Left hindlimb (tissue), 1 donor: ENCODE measurements at places on chromosomes 6 and 20.

GRCh38 chr6:40755749-40756452 lies 168.7 kb upstream of the LRFN2 start:
- no peak for DNase-seq

DNA sequence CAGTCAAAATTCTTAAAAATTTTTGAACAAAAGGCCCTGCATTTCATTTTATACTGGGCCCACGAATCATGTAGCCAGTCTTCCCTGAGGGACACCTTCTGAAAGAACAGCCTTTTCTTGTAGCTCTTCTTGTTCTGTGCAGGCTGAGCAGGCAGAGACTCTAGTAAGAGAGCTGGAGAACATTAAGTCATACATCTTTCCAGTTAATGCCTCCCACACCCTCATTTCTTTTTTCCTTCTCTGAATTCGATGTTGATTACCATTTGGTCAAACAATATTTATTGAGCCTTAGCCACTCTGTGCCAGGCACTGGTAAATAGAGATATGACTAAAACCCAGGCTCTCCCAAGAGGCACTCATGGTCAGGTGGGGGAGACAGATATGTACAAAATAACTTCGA lies 33.6 kb downstream of the METTL24 start:
- DNase-seq: no peak

- DNase-seq: no peak
Measured at GRCh38 chr20:31476643-31477215, 1.6 kb downstream of the REM1 start.

GRCh38 chr6:169930799-169931198 lies 179.4 kb downstream of the ERMARD start:
- no peak for DNase-seq

- peak; percentile 45 for DNase-seq
Measured at GRCh38 chr6:11917951-11918738, 94.0 kb upstream of the HIVEP1 start.

DNA sequence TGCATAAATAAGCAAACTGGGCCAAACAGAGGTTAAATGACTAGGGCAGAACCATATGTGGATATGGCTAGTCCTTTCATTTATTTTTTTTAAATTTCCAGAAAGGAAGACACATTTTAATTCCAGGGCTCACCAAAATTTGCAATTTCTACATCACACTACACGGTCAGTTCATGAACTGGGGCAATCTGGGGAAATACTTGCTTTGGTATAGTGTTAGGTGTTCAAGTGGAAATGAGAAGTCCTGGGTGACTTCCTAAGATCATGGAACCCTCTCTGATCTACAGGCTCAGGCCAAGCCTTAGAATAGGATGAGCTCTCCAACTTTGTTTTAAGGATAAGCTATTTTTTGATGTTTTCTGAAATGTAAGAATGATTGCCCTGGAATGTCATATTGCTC lies 128.6 kb upstream of the SPACA1 start:
- no peak for DNase-seq

DNA sequence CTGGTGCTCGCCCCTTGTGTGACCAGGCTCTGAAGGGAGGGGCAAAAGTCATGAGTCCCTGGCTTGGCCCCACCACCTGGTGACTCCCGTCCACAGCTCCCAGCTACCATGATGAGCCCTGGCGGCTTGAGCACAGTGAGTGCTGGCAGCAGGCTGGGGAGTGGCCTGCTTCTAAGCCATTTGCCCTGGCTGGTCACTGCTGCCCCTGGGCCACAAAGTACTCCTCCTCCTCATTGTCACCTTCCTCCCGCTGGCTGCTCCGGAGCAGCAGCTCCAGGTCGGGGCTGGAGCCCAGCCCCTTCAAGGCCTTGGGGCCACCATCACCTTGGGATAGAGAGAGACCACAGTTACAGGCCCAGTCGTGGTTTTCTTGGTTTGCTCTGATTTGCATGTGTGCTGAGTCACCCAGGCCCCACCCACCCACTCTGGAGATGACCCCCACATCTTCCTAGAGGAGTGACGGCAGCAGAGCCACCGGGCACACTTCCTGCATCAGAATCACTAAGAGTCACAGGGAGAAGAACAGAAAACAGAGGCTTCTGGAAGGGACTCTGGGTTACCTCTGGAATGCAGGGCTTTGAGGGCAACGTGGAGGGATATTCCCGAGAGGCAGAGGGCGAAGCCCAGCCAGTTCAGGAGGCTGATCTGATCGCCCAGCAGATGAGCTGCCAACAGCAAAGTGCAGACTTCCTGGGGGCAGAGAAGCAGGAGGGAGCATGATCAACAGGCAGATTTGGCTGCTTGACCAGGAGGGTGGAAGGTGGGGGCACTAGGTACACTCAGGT lies 42.1 kb upstream of the CDH22 start:
- peak; percentile 59 for DNase-seq

DNA sequence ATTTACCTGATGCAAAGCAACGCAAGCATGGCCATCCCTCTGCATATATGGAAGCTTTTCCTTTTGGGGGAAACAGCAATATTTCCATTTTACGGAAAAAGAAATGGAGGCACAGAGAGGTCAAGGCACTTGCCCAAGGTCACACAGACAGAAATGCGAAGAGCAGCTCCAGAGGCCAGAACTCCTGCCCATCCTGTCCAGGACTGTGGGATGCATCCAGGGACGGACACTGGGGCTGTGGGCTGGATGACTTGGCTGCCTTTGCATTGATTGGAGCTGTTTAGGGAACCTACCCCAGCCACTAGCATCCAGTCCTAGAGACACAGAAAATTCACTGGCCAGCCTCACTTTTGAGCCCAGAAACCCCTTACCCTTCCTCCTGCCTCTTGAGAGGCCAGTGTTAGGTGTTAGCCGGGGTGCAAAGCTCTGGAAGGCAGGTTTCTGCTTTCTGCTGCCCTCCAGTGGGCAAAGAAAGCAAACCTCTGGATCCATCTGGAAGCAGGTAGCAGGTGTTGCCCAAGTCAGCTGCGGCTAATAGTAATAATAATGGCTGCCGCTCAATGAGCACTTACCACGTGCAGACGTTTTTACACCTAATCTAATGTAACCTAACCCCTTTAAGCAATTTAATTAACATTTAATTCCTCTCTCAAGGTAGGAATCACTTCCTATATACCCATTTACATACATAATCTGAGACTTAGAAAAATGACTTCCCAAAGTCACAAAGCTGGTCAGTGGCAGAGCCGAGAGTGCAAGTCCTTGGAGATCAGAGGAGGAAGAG lies 31.7 kb upstream of the CCN5 start:
- no peak for DNase-seq

DNA sequence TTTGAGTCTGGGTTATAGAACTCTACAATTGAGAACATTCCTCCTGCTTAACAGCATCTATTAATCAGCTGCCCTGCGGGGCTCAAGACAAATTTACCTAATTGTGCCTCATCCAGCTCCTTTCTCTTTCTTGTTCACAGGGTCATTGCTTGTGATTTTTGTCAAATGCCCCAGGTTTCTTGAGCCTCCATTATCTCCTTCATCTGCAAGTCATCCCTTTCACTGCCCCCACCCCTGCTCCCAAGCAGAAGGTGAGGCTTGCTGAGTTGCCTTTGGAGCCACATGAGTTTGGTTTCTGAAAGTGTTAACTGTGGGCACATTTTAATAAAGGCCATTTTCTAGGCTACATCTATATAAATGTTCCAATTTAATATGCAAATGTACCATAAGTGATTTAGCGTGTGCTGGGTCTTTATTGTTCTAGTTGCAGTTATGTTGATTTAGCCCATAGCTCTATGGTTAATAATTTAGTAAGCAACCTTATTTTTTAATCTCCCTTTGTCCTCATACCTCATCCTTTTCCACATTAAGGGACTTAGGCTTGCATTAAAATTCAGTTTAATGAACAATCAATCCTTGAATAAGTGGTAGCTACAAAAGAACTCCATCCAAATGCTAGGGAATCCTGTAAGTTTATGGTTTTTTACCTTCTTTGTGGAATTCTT lies 56.1 kb downstream of the VSTM2L start:
- DNase-seq: no peak

- no peak for DNase-seq
Measured at GRCh38 chr20:58117944-58118343, 110.5 kb downstream of the ANKRD60 start.

GRCh38 chr6:25660512-25660911 lies 8.5 kb downstream of the SCGN start:
- DNase-seq: no peak

DNA sequence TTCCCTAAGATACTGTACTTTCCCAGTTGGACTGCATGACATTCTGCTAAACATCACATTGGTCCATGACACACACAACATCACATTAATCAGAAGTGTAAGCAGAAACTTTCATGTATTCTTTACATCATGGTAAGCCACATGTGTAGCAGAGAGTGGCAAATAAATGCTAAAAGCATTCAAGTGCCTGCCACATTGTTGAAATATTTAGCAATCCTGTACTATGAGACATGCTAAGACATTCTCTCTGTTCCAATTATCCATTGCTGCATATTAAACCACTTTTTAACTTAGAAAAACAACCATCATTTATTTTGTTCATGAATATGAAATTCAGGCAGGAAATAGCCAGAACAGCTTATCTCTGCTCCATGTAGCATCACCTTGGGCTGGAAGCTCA lies 207.7 kb upstream of the GJE1 start:
- no peak for DNase-seq

GRCh38 chr6:5462856-5463255 lies 201.5 kb downstream of the FARS2 start:
- DNase-seq: no peak

DNA sequence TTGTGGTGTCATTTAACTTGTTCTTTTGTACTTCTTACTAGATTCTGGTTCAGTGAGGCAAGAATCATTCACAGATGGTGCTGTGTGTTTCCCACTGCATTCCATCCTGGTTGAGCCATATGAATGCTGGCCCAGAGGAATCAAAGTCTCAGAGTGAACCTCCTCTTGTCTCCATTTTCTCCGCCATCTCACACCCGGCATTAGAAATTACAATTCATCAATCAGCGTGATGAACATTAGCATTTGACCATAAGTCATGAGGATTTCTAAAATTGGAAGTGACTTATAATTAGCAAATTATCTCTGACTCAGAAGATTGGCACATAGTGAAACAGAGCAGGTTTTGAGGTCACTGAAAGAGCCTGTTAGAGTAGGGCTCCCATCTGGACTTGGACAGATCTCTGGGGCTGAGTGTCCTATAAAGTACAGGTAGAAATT lies 25.2 kb downstream of the TNFAIP3 start:
- DNase-seq: no peak

GRCh38 chr6:149923327-149923986 lies 536 bp upstream of the RAET1G start:
- no peak for DNase-seq

DNA sequence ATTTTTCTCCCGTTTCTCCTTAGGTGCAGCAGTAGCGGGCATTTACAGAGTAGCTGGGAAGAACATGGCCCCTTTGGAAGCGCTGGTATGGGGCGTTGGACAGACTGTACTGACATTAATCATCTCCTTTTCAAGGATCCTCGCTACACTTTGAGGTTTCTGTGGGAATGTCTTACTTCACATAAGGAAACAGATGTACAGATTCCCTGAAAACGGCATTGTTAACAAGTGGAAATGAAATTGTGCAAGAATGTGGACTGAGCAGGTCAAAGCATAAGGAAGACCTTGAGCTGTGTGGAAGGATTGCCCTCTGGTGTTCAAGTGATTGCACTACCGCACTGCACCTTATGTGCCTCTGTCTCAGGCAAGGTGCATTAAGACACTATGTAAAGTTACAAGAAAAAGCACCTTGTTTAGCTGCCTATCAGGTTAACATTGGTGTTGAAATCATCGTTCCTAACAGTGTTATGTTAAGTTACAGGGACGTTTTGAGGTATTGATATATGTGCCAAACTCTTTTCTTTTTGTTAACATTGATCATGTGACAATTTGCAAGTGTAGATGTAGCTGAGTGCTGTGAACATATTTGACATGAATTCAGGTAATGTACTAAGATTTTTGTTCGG lies 38.0 kb downstream of the TMEM170B start:
- DNase-seq: peak; percentile 48

- no peak for DNase-seq
Measured at GRCh38 chr6:135522965-135523692, 25.6 kb upstream of the AHI1 start.

GRCh38 chr20:48892891-48893290 lies 28.6 kb upstream of the ARFGEF2 start:
- DNase-seq: peak; percentile 56

- DNase-seq: no peak
Measured at GRCh38 chr6:5174244-5174643, 86.5 kb downstream of the LYRM4 start.

- DNase-seq: peak; percentile 81
Measured at GRCh38 chr20:40506537-40506939, 182.5 kb downstream of the MAFB start.

DNA sequence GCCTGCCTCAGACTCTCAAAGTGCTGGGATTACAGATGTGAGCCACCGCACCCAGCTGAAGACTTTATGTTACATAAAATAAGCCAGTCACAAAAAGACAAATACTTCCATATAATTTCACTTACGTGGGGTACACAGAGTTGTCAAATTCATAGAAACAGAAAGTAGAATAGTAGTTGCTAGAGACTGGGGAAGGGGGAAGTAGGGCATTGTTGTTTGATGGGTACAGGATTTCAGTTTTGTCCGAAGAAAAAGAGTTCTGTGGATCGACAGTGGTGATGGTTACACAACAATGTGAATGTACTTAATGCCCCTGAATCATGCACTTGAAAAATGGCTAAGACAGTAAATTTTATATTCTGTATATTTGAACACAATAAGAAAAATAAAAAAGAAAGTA lies 41.6 kb upstream of the ANKEF1 start:
- DNase-seq: no peak

DNA sequence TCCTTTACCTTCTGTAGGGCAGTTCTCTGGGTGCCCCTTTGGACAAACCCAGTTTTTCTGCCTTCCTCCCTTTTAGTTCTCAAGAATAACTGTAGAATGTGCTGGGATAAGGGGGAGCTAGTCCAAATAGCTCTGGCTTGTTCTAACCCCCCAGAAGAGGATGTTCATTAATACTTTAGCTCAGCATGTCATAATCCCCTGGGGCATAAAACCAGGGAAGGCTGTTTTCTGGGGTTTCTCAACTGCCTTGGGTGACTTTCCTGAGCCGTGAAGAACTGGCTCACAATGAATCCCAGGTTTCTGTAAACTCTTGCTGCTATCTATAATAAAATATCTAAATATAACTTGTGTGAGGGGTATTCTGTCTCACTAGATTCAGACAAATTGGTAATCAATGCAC lies 44.5 kb upstream of the RNF217 start:
- no peak for DNase-seq

- no peak for DNase-seq
Measured at GRCh38 chr6:12716298-12716916, at the start of gene PHACTR1. Gene PHACTR1 (plus strand): TSS chr6:12716767.

- DNase-seq: no peak
Measured at GRCh38 chr6:125815080-125815910, 24.5 kb downstream of the NCOA7 start.

GRCh38 chr20:53381568-53382262 lies 211.9 kb downstream of the ZNF217 start:
- no peak for DNase-seq
